ENCODE measurements at places on chromosomes 16 and 17. TPM values are rescaled to one million over a fixed set of nuclear protein-coding genes. Genes with fewer than 3 reads are reported as not detected.

ATAD5 gene
- polyA plus RNA-seq = 1.8 TPM

CLEC3A gene
- not detected for polyA plus RNA-seq

KRTAP1-1 gene
- 3.3 TPM for polyA plus RNA-seq

STH gene
- polyA plus RNA-seq = not detected

KRTAP4-12 gene
- polyA plus RNA-seq = 1.7 TPM

All from GM23248 (cell line).